ENCODE measurements at places on chromosomes 11 and 22. TPM values are rescaled to one million over a fixed set of nuclear protein-coding genes. Genes with fewer than 3 reads are reported as not detected.

Gene SCN2B
- 0.42 TPM for total RNA-seq

Gene OSBP2
- 3.0 TPM for total RNA-seq

Gene GLB1L2
- 10.7 TPM for total RNA-seq

Gene MS4A1
- 0.23 TPM for total RNA-seq

Gene CNIH2
- total RNA-seq: 0.40 TPM

Gene KRTAP5-8
- not detected for total RNA-seq

Gene BCO2
- total RNA-seq: 1.4 TPM

GRCh38 chr11:8267280-8267679, 3.6 kb upstream of the LMO1 start:
- DNase-seq: no peak

GRCh38 chr11:10317151-10317755, 12.4 kb downstream of the ADM start:
- no peak for DNase-seq

GRCh38 chr11:104661471-104661870, 236.8 kb downstream of the CASP12 start:
- no peak for DNase-seq

DNA sequence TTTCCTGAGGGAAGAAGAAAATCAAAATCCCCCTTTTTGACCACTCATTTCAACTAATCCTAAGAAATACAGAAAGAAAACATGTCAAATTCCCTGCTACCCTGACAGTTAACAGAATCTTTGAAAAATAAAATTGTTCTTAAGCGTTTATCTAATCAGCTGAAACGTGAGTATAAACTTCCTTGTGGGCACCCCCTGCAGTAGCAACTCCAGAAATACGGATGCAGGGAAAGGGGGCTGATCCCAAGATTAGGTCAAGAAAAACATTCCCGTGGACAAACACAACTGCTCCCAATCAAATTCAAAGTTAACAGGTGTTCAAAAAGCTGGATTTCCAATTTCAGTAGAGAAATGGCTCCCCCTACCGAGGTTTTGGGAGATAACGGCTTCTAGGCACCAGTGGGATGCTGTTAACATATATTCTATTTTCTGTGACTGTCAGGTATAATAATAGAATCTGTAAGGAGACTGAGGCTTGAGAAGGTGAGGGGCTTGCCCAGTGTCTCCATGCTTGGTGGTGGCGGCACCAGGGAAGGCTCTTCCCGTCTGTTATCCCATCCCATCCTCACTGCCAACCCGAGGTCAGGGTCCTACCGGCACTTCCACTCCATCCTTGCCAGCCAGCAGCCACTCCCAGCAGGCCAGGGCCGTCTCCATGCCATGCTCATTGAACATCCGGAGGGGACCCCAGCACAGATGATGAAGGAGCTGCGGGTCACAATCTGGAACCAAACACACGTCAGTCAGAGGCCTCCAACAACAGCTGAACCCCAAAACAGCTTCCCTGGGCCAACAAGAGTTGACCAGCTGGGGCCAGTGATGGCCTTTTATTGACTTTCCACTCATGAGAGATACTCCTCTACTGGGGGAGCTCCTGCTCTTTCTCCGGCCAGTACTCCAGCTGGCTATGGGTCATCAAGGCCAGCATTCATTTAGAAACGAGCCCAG, 32.0 kb upstream of the SERPIND1 start:
- DNase-seq: no peak

DNA sequence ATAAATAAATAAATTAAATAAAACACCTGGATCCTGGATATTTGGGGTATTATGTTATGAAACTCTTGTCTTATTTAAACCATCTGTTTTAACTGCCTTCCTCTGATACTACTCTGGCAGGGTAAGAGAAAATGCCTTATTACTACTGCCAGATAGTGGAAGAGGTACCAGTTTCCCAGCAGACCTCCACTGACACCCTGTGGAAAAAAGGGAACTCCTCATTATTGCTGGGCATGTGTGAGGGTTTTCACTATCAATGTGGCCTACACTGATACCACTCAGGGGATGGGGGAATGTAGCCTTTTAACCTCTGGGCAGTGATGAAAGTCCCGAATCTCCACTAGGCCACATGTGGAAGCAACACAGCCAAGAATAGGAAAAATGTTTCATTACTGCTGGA, 121.0 kb downstream of the LUZP2 start:
- no peak for DNase-seq

DNA sequence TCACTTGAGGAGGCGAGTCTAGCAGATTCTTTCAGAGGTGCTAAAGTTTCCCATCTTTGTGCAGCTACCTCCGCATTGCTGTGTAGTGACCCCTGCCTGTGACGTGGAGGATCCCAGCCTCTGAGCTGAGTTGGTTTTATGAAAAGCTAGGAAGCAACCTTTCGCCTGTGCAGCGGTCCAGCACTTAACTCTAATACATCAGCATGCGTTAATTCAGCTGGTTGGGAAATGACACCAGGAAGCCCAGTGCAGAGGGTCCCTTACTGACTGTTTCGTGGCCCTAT, 8.9 kb upstream of the SAMM50 start:
- DNase-seq: no peak

- no peak for DNase-seq
These were observed 155.2 kb downstream of the CEP164 start for GRCh38 chr11:117482881-117483280.

DNA sequence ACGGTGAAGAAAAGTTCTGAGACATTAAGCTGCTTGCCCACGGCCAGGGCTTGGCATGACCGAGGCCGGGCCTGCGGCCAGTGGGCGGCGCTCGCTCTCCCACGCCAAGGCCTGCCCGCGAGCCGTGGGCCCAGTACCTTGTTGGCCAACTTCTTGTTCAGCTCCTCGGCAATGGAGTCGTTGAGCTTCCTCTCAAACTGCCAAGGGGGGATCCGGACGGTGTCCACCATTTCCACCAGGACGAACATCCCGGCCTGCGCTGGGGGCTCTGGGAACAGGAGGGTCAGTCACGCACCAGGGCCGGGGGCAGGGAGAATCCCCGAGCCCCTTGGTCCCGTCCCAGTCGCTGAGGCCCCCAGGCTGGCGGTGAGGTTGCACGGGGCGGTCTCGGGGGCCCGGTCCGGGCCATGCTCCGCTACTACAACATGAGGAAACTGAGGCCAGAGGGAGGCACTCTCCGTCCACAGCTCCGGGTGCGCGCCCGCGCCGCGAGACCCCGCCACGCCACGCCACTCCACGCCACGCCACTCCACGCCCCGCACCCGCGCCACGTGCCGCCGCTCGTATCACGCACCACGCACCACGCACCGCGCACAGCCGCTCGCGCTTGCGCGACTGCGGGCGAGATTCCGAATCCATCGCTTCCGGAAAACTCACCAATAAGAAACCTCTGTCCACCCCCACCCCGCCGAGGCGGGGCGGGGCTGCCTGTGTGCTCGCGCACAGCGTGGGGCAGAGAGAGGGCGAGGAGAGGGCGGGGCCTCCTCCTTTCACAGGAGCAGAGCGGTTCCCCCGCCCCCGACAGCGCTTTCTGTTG, at the start of gene POLR3H:
TSS of gene POLR3H (minus strand) at position 617 of the 817 bp plus-strand sequence. CDS start at position 248, 369 bp downstream.
- DNase-seq: peak; percentile 99

GRCh38 chr11:66842501-66842895, 743 bp upstream of the RCE1 start:
- no peak for DNase-seq

DNA sequence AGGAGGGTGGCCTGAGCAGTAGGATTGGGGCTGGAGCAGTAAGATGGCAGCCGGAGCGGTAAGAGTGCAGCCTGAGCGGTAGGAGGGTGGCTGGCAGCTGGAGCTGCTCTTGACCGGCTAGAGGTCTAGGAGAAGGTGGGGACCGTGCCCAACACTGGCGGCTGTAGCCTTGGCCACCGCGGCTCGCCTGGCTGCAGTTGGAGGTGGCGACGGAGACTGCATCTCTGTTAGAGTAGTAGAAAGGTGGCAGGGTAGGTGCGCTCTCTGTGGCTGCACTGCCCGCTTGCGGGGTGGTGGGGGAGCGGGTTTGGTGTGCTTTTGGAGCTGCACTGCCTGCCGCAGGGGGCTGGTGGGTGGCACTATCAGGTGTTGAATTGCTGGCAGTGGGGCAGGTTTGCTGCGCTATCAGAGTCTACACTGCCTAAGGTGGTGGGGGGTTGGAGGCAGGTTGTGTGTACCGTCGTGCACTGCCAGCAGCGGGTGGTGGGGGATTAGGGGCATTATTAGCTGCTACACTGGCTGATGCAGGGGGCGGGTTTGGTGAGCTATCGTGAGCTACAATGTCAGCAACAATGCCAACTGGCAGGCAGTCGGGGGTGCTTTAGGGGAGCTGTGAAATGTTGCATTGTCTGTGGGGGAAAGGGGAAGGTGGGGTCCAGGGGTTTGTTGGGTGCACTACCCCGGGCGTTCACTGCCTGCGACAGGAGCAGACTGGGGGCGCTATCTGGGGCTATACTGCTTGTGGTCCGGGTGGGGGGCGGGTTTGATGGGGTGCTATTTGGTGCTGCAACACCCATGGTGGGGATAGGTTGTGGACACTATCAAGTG, 4461.3 kb upstream of the OR11H1 start:
- DNase-seq: peak; percentile 94

DNA sequence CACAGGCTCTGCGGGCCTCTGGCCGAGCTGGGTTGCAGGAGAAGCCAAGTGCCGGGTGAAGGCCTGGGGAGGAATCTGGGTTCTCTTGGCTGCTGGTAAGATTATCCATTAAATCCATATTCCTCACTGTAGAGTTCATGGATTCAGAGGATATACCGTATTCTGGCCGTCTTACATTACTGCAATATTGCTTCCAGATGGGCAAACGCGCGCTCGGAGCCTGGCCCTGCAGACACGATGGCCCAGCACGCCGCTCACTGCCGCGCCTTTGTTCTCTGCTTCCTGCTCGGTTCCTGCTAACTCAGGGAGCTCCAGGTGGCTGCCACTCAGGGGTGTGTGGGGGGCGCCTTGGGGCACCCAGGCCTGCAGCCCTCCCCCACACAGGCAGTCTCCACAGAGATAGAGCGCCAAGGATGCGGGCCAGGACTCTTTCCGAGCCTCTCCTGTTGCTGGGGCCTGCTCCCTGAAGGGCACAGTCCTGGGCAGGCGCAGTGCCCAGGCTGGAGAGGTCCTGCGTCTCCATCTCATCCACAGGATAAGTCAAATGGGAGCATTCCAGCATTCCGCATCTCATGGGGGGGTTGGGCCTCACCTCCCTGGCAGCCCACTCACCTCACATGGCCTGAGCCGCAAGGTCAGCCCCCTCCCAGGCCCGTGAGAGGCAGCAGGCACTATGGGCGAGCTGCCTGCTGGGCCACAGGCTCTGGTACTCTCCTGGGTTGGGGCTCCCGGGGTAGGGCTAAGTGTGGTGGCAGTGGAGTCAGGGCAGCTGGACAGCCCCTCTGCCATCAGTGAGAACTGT, 14.1 kb upstream of the KCNQ1OT1 start:
- DNase-seq: no peak

DNA sequence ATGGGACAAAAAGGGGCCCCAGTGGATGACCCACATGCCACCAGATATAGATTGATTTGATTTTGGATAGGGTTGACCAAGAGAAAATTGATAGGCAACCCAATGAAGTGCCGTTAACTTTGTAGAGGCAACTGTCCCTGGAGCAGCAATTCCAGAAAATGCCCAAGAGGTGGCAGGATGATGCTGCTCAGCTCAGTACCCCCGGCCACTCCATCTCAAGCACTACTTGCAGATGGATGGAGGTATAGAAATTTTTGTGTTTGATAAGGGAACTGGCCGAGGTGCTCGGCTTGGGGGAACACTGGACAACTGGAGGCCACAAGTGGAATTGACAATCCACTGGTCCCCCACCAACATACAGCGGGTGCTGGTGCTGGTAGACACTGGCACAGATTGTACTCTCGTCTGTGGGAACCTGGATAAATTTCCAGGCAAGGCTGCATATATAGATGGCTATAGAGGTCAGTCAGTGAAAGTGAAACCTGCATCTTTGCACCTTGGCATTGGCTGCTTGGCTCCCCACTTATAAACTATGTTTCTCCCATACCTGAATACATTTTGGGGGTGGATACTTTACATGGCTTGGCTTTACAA, 86.3 kb downstream of the CCDC83 start:
- no peak for DNase-seq

DNA sequence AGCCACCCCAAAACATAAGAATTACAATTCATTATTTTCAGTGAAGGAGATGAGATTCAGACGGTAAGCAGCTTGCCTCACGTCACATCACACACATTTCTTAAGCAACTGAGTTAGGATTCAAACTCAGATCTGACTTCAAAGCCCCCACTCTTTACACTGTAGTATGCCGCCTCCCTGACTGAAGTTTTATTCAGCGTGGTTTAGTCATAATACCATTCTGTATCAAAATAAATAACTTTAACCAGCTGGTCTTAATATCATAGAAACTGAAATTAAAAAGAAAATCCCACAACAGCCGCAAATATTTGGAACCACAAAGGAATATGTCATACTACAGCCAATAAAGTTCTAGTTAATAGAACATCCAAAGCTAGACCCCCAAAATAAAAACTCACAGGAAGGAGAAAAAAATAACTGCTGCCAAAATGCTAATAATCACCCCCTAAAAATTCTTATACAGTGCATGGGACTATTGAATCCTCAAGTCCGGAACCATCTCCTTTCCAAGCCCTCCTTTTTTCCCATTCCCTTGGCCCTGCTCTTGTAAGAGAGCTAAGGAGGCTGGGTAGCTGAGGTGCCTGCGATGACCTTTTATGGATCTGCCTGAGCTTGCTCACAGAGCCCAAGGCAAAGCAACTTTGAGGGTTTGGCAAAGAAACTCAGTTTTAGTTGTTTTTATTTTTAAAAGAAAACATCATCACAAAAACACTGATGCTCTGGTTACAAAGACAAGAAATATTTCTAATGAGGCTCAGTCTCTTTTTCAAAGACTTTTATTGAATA, 334.5 kb downstream of the TTC28 start:
- DNase-seq: no peak

GRCh38 chr11:123461164-123461563, 31.1 kb downstream of the GRAMD1B start:
- DNase-seq: no peak

GRCh38 chr22:46089426-46090035, 60.8 kb upstream of the PPARA start:
- no peak for DNase-seq

- no peak for DNase-seq
These were observed 31.4 kb downstream of the TECTA start for GRCh38 chr11:121132211-121132976.

GRCh38 chr11:15258433-15259165, 143.9 kb downstream of the INSC start:
- DNase-seq: no peak

DNA sequence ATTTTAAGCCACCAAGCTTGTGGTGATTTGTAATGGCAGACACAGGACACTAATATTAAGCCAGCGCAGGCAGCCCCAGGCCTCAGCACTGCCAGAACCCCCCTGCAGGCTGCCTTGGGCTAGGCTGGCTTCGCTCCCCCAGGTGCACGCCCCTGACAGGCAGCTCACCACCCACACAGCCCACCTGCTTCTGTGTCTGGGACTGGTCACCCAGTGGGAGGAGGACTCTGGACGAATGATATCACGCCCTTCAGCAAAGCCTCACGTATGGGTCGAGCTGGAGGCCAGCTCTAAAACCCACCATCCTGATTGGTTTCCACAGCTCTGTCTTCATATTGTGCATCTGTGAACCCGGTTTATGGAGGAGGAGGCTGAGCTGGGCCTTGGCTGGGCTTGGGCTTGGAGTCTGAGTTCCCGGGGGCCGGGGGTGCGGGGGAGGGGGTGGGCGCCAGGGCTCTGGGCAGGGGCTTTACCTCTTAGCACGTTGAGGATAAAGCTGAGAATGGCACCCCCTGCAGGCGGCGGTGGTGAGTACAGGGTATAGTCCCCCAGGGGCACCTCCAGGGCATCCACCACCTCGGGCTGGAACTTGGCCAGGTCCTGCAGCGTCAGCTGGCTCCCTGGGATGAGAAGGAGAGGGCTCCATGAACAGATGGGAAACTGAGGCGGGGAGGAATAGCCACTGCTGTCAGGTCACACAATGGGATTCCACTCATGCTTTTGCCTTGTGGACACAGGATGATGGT, 13.8 kb downstream of the GGT5 start:
- no peak for DNase-seq

Data from esophagus muscularis mucosa (tissue), 4 donors.